ENCODE measurements at places on chromosomes 1 and 21.

GRCh38 chr1:227949954-227950734 lies 2.4 kb upstream of the WNT9A start:
- DNase-seq: no peak

- peak; percentile 46 for DNase-seq
Measured at GRCh38 chr1:78102916-78103315, 57.1 kb downstream of the GIPC2 start.

DNA sequence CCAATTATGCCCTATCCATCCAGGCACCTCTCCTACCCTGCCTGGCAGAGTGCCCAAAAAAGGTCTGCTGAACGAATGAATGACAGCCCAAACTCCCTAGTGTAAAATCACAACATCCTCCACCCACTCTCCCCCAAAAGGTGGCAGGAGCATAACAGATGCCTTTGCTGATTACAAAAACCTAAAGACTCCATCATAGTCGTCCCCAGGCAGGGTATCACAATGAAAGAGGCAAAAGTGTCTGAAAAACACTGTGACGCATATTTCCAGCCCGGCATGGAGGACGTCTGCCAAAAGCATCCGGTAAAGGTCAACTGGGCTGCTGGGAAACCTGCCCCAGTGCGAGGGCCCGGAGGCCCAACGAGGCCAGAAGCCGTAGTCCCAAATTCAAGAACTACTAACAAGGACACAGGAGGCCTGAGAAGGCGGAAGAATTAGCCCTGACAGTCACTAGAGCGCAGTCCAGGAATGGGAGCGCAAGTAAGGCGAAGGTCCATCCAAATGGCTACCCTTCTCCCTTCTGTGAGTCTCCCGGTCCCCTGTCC lies 576 bp downstream of the SMIM12 start:
- peak; percentile 28 for DNase-seq

DNA sequence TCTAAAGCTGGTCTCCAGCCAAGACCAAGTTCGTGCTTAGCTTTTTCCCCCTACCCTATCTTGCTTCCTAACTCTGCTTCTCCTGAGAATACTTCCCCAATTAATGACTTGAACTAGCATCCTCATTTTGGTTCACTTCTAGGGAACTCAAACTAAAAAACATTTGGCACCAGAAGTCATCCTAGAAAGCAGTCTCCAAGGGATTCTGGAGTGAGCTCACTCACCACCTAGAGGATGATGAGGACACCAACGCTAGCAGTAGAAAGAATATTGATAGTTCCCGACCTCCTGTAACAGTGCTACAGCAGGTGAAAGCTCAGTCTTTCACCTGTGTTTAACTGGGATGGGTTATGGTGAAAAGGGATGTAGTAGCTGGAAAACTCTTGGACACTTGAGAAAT lies 4.7 kb upstream of the PSMB2 start:
- peak; percentile 16 for DNase-seq

GRCh38 chr21:26966649-26967061 lies 233 bp downstream of the ADAMTS5 start:
- peak; percentile 27 for DNase-seq

DNA sequence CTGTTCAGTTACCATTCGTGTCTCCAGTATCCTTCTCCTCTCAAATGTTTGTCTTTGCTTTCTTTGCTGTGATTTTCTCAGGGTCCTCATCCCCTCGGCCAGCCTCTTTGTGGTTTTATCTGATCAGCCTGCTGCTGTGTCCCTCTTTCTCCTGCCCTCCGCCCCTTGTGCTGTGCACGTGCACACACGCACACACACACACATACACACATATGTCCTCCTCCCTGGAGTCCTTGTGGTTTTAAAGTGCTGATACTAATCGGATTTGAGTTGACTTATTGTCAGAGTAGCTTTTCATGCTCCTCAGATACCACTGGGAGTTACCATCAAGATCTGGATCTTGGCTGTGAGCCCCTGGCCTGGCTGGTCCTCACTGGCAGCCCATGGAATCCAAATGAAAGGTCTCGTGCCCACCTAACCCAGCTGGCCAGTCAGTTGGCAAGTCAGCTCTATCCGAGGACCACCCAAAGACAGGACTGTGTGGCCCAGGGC lies 34.1 kb downstream of the QSOX1 start:
- no peak for DNase-seq

GRCh38 chr1:166040202-166040997 lies 126.4 kb downstream of the FAM78B start:
- no peak for DNase-seq

DNA sequence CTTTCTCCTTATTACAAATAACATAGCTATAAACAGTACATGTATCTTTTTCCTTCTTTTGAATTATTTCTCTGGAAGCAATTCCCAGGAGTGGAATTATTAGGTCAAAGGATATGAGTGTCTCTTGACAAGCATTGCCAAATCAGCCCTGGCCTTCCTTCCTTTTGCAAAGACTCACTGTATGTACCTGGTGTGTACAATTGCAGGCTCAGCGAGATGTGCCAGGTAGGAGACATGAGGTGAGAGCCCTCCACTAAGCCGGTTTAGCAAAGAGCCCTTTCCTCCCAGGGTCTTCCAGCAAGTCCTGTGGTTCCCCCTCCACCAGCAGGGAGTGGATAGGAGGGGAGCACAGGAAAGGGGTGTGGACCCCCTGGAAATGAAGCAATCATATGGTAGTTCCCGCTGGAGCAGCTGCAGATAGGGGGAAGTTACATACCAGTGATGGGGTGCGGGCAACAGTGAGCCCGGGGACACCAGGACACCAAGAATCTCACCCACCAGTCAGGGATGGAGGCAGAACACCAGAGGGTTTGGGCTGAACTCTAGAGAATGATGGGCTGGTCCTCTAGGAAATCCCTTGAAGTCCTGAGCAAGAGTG lies 18.3 kb downstream of the RCSD1 start:
- no peak for DNase-seq

GRCh38 chr1:204630132-204630905 lies 55.2 kb downstream of the LRRN2 start:
- no peak for DNase-seq

DNA sequence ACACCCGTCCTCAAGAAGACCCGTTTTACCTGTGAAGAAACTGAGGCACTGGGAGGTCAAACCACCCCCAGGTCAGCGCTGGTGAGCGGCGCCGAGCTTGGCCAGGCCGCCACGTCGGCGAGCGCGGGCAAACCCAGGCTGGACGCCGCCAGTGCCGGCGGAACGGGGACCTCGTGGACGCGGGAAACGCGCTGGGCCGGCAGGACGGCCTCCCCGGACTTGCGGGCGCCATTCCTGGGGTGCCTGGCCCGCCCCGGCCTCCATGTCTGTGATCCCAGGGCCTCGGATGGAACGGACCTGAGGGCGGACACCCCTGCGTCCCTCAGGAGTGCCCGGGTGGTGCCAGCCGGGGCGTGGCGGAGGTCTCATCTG lies 764 bp upstream of the SUMO3 start:
- no peak for DNase-seq

GRCh38 chr1:51669816-51670215 lies 52.9 kb downstream of the OSBPL9 start:
- DNase-seq: no peak

GRCh38 chr1:209621741-209622655 lies 30.2 kb downstream of the LAMB3 start:
- no peak for DNase-seq

DNA sequence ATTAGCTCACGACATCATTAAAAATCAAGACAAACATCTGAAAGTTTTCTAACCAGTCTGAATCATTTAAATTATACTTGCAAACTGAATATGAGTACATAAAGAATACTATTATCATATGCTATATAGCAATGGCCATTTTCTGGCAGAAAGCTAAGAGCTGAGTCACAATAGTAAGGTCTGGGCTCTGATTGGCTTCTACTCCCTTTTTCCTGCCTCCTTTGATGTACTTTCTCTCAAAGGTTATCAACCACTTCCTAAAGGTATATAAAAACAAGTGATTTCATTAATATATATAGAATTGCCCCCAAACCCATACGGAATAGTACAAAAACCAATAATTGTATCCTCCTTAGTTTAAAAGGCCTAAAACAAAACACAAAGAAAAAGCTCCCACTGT lies 7.0 kb downstream of the KCNA3 start:
- DNase-seq: no peak

DNA sequence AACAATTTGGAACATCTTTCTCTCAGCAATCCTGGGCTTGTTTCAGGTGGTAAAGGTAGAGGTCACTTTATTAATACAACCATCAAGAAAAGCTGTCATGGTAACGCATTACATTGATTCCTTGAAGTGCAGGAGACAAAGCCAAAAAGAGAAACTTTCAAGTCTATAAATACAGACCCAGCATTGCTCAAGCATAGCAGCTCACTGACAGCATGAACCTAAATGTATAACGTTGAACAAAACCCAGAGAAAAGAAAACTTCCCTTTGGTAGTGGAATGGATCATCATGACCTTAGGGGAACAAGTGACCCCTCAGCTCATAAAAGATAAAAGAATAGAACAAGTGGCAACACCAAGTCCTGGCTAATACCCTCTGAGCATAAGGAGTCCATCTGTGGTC lies 332.2 kb downstream of the NTNG1 start:
- DNase-seq: no peak

- DNase-seq: no peak
Measured at GRCh38 chr21:14382486-14382834, 486 bp downstream of the HSPA13 start.

DNA sequence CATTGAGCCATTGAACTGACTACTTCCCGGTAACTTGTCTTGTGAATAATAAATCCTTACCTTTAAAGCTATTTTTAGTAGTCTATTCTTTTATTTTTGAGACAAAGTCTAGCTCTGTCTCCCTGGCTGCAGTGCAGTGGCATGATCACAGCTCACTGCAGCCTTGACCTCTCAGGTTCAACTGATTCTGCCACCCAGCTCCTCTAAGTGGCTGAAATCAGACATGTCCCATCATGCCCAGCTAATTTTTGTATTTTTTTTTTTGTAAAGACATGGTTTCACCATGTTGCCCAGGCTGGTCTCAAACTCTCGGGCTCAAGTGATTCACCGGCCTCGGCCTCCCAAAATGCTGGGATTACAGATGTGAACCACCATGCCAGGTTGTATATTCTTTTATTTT lies 59.3 kb upstream of the PTGS2 start:
- DNase-seq: no peak

DNA sequence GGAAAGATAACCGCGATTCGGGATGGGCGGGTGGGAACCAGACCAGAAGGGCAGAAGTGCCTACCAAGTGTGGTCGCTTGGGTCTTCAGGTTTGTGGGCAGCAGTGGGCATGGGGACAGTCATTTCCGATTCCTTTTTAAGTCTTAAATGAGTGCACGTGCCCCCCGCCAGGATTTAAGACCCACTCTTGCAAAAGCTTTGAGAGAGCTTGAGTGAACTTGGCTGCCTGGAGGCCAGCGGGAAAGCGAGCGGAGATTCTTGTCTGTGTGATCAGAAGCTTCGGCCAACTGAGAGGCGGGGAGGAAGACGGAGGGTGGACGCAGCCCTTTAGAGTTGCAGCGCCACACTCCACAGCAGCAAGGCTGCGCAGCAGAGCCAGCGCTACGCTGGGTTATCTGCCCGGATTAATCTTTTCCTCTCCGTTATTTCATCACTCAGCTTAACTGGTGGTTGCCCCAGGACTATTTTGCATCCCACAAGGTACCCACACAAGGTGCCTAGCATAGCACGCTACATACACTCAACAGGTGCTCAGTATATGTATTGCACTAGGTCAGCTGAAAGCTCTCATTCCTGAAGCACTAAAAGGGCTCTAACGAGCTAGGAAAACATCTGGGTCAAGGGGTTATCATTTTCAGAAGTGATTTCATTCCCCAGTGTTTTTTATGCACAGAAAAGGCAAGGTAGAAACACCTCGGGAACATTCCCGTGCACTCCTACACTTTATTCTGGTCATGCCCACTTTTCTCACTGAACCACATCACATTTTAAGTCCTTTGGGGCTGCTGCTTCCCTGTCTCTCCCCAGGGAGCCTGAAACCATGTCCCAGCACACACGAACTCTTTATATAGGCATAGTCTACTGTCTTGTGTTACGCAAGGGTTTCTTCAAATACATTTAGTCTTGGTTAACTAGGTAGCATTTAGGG lies 1.5 kb upstream of the BATF3 start:
- peak; percentile 69 for DNase-seq

DNA sequence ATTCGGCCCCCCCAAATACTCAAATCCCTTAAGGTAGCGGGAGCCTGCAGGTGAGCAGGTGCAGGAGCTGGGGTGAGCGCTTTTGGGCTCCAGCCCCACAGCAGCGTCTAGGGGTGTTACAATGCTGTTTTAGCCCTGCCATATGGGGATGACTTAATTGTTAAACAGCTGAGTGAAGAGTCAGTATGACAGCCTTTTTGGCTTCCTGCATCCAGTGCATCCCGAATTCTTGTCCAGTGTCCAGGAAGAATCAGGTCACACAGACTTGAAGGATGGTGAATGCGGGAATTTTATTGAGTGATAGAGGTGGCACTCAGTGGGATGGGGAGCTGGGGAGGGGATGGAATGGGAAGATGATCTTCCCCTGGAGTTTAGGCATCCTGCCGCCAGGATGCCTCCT lies 30.4 kb upstream of the HHAT start:
- no peak for DNase-seq

DNA sequence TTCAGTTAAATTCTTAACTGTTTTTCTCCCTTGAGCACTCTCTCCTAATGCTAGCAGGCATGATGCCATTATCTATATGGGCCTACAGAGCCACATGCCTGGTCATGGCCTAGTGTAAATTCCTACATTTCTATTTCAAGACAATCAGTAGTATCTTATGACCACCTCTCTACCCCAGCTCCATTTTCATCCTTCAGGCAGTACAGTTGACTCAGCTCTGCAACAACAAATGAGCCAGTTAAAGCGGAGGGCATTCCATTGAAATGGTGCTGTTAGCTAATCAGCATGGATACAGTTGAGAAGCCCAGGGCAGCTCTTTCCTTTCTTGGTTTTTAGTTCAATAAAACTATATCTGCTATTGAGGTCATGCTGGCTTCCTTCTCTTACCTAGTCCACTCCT lies 150.0 kb downstream of the PPP1R12B start:
- no peak for DNase-seq

DNA sequence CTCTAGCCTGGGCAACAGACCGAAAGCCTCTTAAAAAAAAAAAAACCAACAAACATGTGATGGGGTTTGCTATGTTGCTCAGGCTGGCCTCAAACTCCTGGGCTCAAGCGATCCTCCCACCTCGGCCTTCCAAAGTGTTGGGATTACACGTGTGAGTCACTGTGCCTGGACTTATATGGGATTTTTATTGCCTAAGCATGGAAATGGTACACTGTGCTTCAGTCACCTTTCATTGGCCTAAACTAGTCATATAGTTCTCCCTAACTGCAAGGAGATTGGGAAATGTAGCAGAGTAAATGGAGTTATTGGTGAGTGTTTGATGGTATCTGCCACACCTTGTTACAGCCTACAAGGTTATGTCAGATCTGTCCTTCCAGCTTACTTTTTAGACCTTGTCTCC lies 17.2 kb upstream of the MEF2D start:
- peak; percentile 38 for DNase-seq

DNA sequence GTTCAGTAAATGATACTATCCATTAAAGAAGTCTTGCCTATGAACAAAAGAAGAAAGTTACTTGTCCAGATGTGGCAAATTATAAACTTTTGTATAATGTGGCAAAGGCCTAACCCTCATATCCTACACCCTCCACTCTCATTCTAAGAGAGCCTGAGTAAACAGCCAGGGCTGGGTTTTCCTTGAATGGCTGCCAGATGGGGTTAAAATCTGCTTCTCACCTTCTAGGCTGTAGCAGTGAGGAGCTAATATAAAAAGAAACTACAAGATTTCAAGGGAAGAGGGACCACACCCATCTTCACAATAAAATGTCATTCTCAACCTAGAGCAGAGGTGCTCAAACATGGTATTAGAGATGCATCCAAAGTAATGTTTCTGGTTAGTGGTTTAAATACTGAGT lies 8.9 kb downstream of the RABIF start:
- DNase-seq: no peak

- DNase-seq: no peak
Measured at GRCh38 chr1:191700922-191701321, 457.3 kb upstream of the RGS18 start.

- DNase-seq: no peak
Measured at GRCh38 chr1:11610629-11611180, 43.5 kb downstream of the FBXO2 start.

All from HCEC 1CT (cell line).